ENCODE measurements at places on chromosomes 4 and X. TPM values are rescaled to one million over a fixed set of nuclear protein-coding genes. Genes with fewer than 3 reads are reported as not detected.

Gene HUWE1
- total RNA-seq, result 104 TPM

Gene TMEM255A
- 0.77 TPM for total RNA-seq

Gene GRIPAP1
- total RNA-seq, result 17.8 TPM

Gene TEX28
- total RNA-seq, result not detected

Gene APLN
- 0.16 TPM for total RNA-seq

Gene SPANXB1
- not detected for total RNA-seq

Gene VCX3A
- total RNA-seq, result not detected

Gene INTU
- total RNA-seq, result 7.4 TPM

Gene AVPR2
- total RNA-seq, result not detected

Gene CCKAR
- total RNA-seq, result 0.77 TPM

Gene GAR1
- total RNA-seq, result 7.5 TPM

Gene GYG2
- 41.4 TPM for total RNA-seq

Gene GNRHR
- not detected for total RNA-seq

DNA sequence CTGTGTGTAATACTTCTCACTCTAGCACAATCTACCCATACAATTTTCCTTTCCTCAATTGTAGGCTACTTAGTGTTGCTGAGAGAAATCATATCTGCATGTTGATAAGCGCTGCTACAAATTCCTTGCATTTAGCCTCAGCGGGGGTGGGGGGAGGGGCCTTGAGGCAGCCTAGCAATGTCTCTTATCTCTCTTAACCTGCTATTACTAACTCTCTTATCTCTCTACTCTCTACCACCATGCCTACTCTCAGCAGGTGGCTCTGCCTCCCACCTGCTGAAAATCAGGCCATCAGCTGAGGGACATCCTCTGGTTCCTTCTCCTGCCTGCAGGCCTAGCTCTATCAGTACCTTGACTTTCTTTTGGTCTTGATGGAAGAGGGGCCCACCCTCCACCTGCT lies 98.9 kb downstream of the GPR82 start:
- no peaks in the 10 kb centered on the region for H3K4me1 ChIP-seq
- H3K27ac ChIP-seq, result peak overlapping the region; percentile 44
- peak; percentile 26 for DNase-seq
- no peaks in the 10 kb centered on the region for H3K36me3 ChIP-seq
- H3K4me3 ChIP-seq, result no peak overlapping the region

- no peaks in the 10 kb centered on the region for H3K4me1 ChIP-seq
- H3K27me3 ChIP-seq, result no peaks in the 10 kb centered on the region
- no peak overlapping the region for H3K4me3 ChIP-seq
- no peaks in the 10 kb centered on the region for H3K36me3 ChIP-seq
Observed at GRCh38 chr4:86006057-86006456, 353.8 kb downstream of the MAPK10 start.

DNA sequence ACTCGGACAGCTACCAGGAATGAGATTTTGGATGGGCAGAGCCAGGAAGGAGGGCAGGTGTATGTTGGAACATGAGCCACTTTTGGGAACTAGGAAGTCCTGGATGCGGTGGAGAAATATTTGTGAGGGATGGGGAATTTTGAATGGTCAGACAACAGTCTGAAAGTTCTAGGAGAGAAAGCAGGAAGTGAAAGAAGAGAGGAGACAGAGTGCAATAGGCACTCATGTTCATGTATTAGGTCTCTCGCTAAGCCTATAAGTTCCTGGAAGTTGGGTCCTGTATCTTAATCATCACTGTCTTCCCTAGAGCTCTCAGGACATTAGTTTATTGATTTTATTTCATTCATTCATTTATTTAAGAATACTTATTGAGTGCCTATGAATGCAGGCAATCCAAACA lies 65.7 kb upstream of the CITED1 start:
- no peak overlapping the region for H3K4me3 ChIP-seq
- DNase-seq, result no peak
- no peaks in the 10 kb centered on the region for H3K27me3 ChIP-seq
- no peaks in the 10 kb centered on the region for H3K4me1 ChIP-seq
- H3K36me3 ChIP-seq, result no peaks in the 10 kb centered on the region

- peak; percentile 50 for DNase-seq
- no peaks in the 10 kb centered on the region for H3K36me3 ChIP-seq
- H3K27me3 ChIP-seq, result no peaks in the 10 kb centered on the region
- H3K27ac ChIP-seq, result peak overlapping the region; percentile 96
- H3K4me3 ChIP-seq, result peak overlapping the region; percentile 88
Observed at GRCh38 chr4:10115271-10115796, 1.3 kb downstream of the WDR1 start.

DNA sequence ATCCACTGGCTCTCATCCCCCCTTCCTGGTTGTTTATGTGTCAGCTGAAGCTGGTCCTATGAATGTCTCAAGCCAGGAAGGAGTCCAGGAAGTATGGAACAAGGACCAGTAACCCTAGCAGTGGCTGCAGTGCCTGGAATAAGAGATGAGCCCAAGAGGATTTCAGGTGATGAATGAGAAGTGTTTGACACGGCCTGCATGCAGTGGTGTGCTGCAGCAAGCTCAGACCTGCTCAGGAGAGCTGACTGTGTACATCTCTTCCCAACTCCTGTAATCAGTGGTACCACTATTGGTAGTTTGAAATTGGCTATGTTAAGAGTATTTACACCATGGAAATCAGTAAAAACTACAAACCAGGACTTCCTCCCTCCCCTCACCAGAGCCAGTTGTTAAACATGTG lies 88.0 kb downstream of the IQCM start:
- H3K27me3 ChIP-seq, result no peaks in the 10 kb centered on the region
- no peak overlapping the region for H3K4me3 ChIP-seq
- no peaks in the 10 kb centered on the region for H3K36me3 ChIP-seq

DNA sequence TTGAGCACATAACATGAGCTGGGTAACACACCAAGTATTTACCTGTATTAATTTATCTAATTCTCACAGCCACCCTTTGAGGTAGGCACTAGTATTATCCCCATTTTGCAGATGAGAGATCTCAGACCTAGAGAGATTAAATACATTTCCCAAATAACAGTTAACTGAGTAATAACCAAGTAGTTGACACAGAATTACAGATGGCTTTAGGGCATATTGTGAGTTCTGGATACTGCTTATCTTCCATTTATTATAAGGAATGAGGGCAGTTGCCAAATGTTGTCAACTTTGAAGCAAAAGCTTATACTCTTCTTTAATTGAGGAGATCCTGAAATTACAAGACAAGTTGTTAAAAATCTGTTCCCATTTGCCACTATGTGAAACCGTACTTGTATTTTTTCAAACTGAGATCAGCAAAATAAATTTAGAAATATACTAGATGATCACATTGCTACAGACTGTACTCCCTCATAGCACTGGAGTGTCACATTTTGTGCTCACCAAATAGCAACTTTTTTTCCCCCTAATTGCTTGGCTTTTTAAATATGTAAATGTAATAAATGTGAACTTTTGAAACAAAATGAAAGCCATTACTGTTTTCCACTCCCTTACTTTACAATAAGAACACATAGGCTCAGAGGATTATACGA lies 62.0 kb downstream of the ZNF827 start:
- no peaks in the 10 kb centered on the region for H3K4me1 ChIP-seq
- no peak overlapping the region for H3K4me3 ChIP-seq
- no peak overlapping the region for H3K27ac ChIP-seq
- no peaks in the 10 kb centered on the region for H3K27me3 ChIP-seq
- no peaks in the 10 kb centered on the region for H3K36me3 ChIP-seq
- no peak for DNase-seq

DNA sequence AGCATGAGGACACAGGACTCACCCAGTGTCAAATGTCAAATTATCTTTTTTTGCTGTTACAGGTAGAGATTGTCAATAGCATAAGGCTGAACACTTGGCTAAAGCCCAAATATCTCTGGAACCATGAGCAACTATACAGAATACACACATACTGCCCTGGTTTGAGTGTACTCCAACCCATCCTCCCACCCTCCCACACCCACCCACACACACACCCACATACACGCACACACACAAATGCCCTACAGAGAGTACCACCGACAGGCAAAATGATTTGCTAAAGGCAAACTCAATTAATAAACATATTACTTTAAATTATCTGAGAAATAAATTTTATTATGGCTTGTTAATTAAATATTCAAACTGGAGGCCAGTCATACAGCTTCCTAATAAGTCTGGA lies 173.1 kb upstream of the MAP3K15 start:
- no peaks in the 10 kb centered on the region for H3K27me3 ChIP-seq
- no peaks in the 10 kb centered on the region for H3K36me3 ChIP-seq
- no peak overlapping the region for H3K4me3 ChIP-seq
- peaks cover 6% of the 10 kb centered on the region for H3K4me1 ChIP-seq
- H3K27ac ChIP-seq, result no peak overlapping the region

DNA sequence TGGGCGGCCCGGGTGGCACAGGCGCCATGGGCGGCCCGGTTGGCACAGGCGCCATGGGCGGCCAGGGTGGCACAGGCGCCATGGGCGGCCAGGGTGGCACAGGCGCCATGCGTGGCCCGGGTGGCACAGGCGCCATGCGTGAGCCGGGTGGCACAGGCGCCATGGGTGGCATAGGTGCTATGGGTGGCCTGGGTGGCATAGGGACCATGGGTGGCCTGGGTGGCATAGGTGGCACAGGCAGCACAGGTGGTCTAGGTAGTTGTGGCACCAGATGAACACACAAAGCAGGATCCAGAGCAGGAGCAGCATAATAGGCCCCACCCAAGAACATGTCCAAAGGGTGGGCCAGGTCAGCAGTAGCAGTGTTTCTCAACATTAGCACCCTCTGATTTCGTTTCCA lies 4.3 kb downstream of the ESX1 start:
- H3K27me3 ChIP-seq, result peaks cover 35% of the 10 kb centered on the region
- H3K4me3 ChIP-seq, result no peak overlapping the region
- no peaks in the 10 kb centered on the region for H3K36me3 ChIP-seq
- H3K4me1 ChIP-seq, result no peaks in the 10 kb centered on the region

GRCh38 chr4:37977471-37978247 lies 17.5 kb downstream of the PTTG2 start:
- no peaks in the 10 kb centered on the region for H3K27me3 ChIP-seq
- H3K36me3 ChIP-seq, result no peaks in the 10 kb centered on the region
- peaks cover 13% of the 10 kb centered on the region for H3K4me1 ChIP-seq
- H3K27ac ChIP-seq, result peak overlapping the region; percentile 95

DNA sequence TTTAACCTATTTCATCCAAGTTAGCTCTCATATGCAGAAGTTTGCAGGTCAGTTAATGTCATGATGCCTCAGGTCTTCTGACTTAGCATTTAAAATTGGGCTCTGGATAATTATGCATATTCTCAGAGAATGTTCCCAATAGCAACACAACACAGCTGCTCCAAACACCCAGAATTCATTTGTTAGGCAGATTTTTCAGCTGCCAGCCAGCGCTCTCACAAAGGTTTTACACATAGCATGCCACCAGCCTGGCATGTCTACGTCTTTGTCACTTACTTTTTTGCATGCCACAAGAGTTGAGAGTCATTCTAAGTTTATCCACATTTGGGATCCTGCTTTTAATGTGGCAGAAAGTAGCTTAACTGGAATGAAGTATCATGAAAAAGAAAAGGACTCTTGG lies 84.8 kb downstream of the LIMCH1 start:
- H3K27ac ChIP-seq, result no peak overlapping the region
- H3K4me1 ChIP-seq, result no peaks in the 10 kb centered on the region

DNA sequence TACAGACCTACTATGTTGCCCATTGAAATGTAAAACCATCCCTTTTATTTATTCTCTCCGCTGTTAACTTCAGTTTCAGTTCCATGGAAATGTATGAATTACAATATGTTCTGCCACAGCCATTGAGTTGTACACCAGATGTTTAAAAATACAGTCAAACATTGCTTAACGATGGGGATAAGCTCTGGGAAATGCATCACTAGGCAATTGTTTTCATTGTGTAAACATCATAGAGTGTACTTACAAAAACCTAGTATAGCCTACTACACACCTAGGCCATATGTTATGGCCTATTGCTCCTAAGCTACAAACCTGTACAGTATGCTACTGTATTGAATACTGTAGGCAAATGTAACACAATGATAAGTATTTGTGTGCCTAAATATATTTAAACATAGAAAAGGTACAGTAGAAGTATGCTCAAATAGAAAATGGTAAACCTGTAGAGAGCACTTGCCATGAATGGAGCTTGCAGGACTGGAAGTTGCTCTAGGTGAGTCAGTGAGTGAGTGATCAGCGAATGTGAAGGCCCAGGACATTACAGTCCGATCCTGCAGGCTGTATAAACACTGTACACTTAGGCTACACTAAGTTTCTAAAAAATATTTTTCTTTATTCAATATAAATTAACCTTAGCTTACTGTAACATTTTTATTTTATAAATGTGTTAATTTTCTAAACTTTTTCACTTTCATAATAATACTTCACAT lies 2.7 kb upstream of the PF4V1 start:
- no peaks in the 10 kb centered on the region for H3K4me1 ChIP-seq
- H3K27me3 ChIP-seq, result peaks cover 27% of the 10 kb centered on the region
- H3K27ac ChIP-seq, result no peak overlapping the region
- DNase-seq, result no peak
- H3K36me3 ChIP-seq, result no peaks in the 10 kb centered on the region

DNA sequence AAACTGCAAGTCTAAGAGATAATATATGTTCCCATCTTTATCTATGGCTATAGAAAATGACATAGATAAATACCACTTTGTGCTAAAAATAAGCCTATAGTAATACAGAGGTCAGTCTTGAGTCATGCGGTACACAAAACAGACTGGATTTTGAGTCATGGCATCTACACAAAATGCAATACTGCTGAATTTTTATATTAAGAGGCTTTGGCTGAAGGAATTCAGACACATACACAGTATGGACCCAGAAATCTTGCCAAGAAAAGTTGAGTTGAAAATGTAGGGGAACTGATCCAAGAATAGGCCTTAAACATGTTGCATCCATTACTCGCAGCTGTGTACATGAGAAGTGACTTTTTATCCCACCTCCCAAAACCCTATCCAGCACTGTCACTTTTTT lies 184.4 kb downstream of the TENM3 start:
- DNase-seq, result peak; percentile 11
- H3K4me3 ChIP-seq, result no peak overlapping the region
- H3K27me3 ChIP-seq, result no peaks in the 10 kb centered on the region
- no peaks in the 10 kb centered on the region for H3K36me3 ChIP-seq

All from hepatocyte (in vitro differentiated cells).